ENCODE measurements at places on chromosomes 11 and 22.

GRCh38 chr11:97157221-97157740 lies 767.5 kb downstream of the JRKL start:
- DNase-seq = no peak

DNA sequence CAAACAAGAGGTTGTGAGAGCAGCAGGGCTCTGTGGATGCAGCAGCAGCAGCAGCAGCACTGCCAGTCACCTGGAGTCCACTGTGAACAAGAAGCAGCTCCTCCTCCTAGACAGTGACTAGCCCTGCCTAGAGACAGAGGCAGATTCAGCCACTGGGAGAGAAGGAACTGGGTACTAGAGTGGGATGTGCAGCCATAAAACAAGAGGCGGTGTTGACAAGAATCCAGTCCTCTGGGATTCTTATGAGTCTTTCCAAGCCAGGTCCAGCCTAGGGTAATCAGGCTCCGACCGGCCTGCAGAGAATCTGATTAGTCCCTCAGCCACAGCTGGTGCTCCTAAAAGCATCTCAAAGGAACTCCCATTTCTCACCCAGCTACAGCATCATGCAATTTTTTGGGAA lies 83.9 kb upstream of the USP47 start:
- DNase-seq = no peak

DNA sequence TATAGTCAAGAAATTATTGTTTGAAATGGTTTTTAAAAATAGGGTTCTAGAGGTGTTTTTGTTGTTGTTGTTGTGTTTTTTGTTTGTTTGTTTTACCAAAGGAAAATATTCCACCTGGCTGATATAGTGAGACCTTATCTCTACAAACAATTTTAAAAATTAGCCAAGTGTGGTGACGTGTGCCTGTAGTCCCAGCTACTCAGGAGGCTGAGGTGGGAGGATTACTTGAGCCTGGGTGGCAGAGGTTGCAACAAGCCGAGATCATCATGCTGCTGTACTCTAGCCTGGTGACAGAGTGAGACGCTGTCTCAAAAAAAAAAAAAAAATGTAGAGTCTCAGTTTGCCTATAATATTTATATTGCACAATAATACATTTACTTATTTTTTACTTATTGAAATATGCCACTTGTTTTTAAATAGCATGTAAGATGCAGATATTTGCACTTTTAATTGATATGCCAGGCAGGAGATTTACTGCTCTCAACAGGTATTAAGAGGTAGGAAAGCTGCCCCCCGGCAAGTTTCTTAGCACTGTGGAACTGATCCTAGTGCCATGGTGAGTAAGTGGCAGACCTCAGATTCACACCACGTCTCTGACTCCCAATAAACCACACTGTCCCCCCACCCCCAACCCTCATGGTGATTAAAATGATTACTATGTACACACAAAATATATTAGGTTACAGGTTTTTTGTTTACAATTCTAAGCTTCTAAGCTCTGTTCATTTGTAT lies 157.4 kb downstream of the TEAD1 start:
- no peak for DNase-seq

- no peak for DNase-seq
Measured at GRCh38 chr11:2098691-2099515, 40.3 kb downstream of the IGF2 start.

- no peak for DNase-seq
Measured at GRCh38 chr11:110134110-110134509, 40.9 kb downstream of the ZC3H12C start.

GRCh38 chr22:36211237-36211861 lies 9.7 kb upstream of the APOL4 start:
- no peak for DNase-seq

DNA sequence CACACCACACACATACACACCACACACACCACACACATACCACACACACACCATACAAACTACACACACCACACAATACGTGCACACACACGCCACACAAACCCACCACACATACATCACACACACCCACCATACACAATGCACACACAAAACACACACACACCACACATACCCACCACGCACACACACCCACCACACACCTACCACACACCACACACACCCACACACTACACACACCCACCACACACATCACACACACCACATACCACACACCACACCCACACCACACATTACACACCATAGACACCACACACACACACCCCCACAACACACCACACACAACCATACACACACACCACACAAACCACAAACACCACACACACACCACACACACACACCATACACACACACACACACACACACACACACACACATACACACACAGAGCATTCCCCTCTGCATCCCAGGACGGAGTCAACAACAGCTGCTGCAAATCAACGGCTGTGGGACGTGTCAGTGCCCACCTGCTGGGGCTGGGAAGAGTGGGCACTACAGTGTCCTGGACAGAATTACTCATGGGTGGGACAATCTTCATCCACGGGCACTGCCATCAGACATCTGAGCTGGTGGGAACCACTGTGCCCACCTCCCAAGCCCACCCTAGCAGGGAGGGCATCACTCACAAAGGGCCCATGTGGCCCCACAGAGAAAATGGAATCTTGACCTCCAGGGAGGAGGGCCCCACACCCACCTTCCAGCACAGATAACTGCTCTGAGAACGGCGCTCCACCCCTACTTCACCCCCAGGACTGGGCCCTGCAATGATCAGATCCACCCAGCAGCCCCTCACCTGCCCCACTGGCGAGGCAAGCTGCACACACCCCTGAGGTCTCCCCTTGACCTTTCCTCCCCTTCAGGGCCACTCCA lies 8.4 kb downstream of the TP53I11 start:
- DNase-seq = no peak

- no peak for DNase-seq
Measured at GRCh38 chr11:33463059-33463458, 205.9 kb downstream of the HIPK3 start.
